ENCODE measurements at places on chromosomes 2 and 18.

- no peak for DNase-seq
These were observed 46.3 kb downstream of the RTTN start for GRCh38 chr18:70158992-70159717.

DNA sequence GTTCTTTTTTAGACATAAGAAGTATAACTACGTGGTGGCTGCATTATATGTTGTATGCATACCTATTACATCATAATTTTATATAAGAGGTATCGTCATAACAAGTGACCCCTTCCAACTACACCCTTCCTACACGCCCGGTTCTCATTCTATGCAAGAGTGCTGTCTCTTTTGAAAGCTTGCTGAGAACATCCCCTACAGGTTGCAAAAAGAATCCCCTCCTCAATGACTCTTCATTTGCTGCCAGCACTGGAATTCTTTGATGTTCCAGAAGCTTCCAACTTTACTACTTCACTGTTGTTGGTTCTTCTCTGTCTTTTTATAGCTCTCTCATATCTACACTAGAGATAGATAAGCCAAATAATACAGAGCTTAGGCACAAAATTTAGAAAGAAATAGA is 66.4 kb downstream of the CDH7 start:
- DNase-seq: no peak

- DNase-seq: no peak
These were observed 2.3 kb downstream of the MC5R start for GRCh38 chr18:13826209-13826608.

GRCh38 chr2:217585362-217585761 is 417.4 kb downstream of the TNS1 start:
- no peak for DNase-seq

DNA sequence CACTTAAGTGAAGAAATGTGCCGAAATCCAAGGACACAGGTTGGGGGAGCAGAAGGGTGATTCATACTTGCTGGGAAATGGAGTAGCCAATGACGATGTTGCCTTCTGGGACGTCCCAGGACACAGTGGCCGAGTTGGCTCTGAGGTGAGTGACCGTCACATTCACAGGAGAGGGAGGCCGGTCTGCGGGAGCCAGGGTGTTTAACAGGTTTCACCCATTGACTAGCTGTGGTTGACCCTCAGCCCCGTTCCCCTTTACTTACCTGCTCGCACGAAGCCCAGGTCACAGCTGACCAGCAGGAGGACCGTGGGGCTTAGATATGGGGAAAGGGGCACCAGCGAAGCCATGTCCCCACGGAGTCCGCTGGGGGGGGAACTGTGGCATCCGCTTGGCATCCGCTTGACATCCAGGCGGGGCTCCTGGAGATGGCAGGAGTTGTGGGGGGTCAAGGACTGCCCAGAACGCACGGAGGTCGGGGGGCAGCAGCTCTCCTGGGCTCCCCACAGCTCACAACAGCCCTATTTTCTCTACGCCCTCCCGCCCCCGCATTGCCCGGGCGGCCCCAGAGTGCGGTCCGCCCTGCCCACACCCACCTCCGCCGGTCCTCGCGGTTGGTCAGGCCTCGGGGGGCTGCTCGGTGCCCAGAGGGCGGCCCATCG is 586 bp downstream of the FNDC4 start:
- DNase-seq: no peak

DNA sequence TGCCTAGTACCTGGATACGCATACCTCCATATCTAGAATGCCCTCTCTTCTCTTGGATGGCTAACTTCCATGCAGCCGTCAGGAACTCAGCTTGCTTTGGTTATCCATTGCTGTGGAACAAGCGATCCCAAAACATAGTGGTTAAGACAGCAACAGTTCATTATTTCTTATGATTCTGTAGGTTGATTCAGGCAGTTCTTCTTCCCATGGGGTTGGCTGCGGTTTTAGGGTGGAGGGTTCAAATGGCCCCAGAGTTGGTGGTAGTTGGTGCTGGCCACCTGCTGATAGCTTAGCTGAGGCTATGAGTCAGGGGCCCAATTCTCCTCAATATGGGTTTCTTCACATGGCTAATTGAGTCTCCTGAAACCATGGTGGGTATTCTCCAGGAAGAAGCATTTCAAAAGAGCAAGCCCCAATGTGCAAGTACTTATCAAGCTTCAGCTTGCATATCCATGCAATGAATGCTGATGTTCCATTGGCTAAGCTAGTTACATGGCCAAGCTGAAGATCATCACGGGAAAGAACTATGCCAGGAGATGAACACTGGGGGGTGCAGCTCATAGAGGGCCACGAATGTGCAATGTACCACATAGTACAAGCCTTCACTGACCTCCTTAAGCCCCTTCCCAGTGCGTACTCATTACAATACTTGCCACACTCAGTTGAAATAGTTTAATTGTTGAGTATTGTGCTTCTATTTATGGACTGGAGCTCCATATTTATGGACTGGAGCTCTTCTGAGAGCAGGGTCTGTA is 10.0 kb upstream of the RHOB start:
- DNase-seq: no peak

DNA sequence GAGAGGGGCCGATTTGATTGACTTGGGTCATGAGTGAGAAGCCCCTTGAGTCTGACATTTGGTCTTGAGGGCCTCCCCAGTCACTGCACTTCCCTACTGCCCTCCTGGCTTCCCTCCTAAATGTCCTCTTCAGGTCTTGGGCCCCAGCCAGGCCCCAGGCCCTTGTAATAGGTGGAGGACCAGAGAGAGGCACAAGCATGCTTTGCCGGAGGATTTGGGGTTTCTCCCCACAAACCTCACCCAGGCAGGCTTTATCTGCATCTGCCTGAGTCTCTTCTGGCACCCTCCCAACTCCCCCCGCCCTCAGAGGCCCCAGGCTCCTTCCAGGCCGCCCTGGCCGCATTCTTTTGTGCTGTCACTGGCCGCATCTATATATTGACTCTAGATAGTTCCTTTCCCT is 270.7 kb downstream of the HAUS1 start:
- no peak for DNase-seq

- no peak for DNase-seq
These were observed 128.6 kb downstream of the DTNA start for GRCh38 chr18:34838669-34839068.

Data from putamen (tissue), 1 donor.